ENCODE measurements at places on chromosomes 12 and 14. TPM values are rescaled to one million over a fixed set of nuclear protein-coding genes. Genes with fewer than 3 reads are reported as not detected.

The SIX4 gene
- total RNA-seq, result not detected

The ITGA7 gene
- 3.9 TPM for total RNA-seq

The SMAGP gene
- total RNA-seq, result 1.2 TPM

The SSPN gene
- total RNA-seq, result not detected

The MIPOL1 gene
- 0.15 TPM for total RNA-seq

The ASPG gene
- total RNA-seq, result not detected

DNA sequence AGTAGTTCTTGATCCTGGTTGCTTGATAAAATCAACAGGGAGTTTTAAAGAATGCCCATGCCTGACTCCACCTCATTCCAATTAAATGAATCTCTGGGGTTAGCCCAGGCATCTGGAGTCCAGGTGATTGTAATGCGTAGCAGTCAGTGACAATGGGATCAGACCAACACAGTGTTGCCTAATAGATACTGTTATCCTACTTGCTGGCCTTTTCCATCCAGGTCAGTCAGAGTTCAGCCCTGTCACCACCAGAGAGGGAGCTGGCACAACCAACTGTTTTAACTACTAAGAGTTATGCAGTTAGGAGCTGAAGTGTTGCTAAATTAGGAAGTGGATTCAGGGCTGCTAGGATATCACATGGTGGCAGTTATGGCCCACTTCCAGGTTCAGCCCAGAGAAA lies 107.1 kb downstream of the GPR135 start:
- no peak for DNase-seq

DNA sequence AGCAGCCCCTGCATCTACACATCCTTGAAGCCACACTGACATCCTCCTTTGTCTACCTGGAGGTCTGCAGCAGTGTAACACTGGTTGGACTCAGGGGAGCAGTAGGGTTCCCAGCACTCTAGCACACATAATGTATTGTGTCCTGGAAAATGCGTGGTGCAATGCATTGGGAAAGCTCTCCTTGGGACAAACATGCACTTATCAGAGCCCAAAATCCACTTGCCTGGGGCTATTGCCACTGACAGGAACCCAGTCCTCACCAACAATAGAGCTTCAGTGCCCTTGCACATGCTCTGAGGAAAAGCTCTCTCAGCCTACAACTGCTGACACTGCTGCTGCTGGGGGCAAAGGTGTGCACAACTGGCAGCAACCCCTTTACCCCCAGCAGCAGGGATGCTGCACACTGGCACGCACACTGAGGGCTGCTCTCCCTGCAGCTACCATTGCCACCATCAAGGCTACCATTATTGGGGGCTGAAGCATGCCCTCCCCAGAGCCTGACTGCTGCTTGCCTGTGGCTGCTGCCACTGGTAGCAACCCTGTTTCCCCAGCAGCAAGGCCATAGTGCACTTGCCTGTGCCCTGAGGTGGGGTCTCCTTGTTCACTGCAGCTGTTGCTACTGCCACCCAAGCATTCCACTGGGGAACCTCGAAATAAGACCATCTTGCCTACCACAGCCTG lies 221.9 kb downstream of the SLC38A4 start:
- no peak for DNase-seq

- DNase-seq, result no peak
These were observed 158.6 kb downstream of the SLC41A2 start for GRCh38 chr12:104799458-104799857.

DNA sequence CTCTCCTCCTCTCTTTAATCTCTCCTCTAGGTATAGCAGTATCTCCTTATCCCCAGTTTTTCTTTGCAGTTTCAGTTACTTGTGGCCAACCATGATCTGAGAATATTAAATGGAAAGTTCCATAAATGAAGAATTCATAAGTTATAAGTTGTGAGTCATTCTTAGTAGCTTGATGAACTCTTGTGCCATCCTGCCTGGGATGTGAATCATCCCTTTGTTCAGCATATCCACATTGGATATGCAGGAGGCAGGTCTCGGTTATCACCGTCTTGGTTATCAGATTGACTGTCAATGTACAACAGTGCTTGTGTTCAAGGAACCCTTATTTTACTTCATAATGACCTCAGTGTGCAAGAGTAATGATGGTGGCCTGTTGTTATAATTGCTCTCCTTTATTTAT lies 134.0 kb downstream of the TMEM117 start:
- DNase-seq, result no peak

DNA sequence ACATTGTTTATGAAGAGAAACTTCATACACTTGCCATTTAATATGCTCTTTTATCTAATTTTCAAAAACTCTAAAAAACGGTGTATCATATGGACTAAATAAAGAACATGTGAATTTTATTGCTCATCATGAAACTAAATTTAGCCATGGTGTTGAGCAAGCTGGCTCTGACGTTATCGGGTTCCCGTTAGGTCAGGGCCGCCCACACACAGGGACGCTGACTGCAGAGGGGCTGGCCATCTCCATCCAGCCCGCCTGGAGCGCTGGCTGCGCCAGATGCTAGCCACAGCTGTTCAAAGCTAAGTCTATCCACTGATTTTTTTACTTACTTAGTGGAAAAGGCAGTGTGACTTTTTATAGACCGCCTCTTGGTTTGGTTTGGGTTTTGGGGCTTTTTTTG lies 36.5 kb upstream of the DYNC1H1 start:
- DNase-seq, result no peak

DNA sequence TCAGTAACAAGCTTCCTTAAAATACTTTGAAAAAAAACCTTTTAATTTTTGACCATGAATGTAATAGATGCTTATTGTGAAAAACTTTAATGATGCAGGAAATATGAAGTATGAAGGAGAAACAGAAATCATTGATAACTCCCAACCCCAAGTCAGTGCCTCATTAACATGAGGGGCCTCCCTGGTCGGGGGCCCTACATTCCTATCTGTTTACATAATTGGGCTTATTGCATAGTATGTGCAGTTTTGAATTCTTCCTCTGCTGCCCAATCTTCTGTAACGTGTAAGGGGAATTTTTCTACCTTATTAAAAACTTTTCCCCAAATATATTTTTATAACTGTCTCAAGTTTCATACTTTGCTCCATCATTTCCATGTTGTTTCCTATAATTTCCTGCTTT lies 63.0 kb downstream of the SLC25A47 start:
- no peak for DNase-seq

GRCh38 chr12:10740182-10740581 lies 17.1 kb upstream of the YBX3 start:
- DNase-seq, result no peak

- no peak for DNase-seq
These were observed 89.2 kb downstream of the CFAP54 start for GRCh38 chr12:96578526-96579125.

GRCh38 chr12:21655591-21655990 lies 2.1 kb downstream of the LDHB start:
- no peak for DNase-seq

Measured in activated naive CD4-positive, alpha-beta T cell treated with anti-CD3 and anti-CD28 coated beads for 36 hours (primary cell).